Muscle of leg (tissue), 16 donors: ENCODE measurements at places on chromosomes 2 and 18. TPM values are rescaled to one million over a fixed set of nuclear protein-coding genes. Genes with fewer than 3 reads are reported as not detected.
A peak's percentile ranks its signal among the peaks of the same experiment; 100 is the strongest.

DNA sequence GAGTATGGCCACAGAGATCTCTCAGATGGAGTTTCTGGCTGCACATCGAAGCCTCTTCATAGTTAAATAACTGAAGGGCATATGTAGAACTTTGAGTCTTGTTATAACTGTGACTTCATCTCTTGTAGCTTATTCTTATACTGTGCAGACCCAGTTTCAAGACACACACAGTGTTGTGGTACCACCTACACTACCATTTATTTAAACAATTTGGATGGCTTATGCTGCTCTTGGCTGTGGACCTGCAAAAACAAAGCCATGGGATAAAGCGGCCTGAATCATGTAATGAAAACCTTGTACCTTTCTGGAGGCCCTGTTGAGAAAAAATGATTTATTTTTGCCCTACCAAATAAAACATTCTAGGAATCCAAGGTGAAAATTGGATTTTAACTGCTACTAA is 262.8 kb upstream of the RASGRP3 start:
- no peak overlapping the region for H3K4me3 ChIP-seq
- no peak overlapping the region for H3K27ac ChIP-seq
- no peaks in the 10 kb centered on the region for H3K27me3 ChIP-seq

GRCh38 chr2:60867848-60868247 is 13.5 kb upstream of the REL start:
- H3K4me1 ChIP-seq = no peaks in the 10 kb centered on the region
- H3K4me3 ChIP-seq = no peak overlapping the region

DNA sequence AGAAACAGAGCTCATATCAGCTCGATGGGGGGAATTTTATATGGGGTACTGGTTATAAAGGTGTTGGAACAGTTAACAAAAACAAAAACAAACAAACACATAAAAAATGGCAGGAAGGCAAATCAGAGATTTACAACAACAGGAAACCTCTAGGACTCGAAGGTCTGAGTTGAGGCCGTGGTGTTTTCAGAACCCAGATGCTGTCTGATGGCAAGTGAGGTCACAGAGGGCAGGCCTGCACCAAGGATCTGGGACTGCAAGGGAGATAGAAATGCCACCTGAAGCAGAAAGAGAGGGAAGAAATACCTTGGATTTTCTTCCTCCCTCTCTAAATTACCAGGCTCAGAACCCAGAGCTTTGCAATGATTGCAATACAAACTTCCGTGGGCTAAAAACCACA is 429.5 kb downstream of the ZNF521 start:
- no peaks in the 10 kb centered on the region for H3K27me3 ChIP-seq
- H3K4me3 ChIP-seq = no peak overlapping the region
- H3K27ac ChIP-seq = no peak overlapping the region
- H3K4me1 ChIP-seq = peaks cover under 1% of the 10 kb centered on the region
- no peak for DNase-seq

GRCh38 chr2:232698556-232699091 is 1.5 kb downstream of the GIGYF2 start:
- no peaks in the 10 kb centered on the region for H3K27me3 ChIP-seq
- DNase-seq = no peak
- no peak overlapping the region for H3K27ac ChIP-seq
- H3K36me3 ChIP-seq = peaks cover 4% of the 10 kb centered on the region

DNA sequence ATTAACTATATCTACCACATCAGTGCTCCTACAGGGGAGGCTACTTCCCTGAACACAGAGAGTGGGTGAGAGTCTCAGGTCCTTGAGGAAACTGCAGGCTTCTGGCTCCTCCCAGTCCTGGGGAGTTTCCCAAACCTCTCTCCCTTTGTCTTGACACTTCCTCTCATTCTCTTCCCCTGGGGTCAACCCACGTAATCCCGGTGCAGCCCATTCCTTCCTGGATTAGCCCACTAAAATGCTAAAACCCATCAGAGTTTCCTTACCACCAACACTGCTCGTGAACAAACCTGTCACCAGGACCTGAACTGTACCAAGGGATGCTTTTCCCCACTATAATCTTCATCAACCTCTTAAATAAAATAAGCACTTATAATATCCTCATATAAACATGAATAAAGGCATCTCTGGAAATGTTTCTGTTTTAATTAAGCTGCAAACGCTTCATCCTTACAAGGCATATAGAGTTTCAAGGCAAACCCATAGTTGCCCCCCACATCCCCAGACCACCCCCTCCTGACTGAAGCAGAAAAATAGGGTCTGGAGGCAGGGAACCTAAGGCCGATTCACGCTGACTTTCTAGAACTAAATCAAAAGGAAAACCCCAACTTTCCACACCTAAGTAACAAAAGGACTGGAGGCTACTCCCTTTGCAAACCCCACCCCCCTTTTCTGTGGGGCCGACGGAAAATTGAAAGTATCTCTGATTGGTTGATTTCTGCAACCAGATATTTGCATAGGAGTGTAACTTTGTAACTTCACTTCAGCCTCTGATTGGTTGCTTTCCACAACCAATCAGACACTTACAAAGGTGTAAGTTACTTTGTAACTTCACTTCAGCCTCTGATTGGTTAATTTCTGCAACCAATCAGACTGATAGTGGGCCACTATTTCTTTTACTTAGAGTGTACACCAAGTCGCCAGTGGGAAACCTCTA is 19.0 kb downstream of the TMSB10 start:
- peaks cover 5% of the 10 kb centered on the region for H3K27me3 ChIP-seq
- peaks cover 20% of the 10 kb centered on the region for H3K4me1 ChIP-seq
- no peaks in the 10 kb centered on the region for H3K36me3 ChIP-seq
- peak; percentile 61 for DNase-seq
- H3K27ac ChIP-seq = peak overlapping the region; percentile 81

DNA sequence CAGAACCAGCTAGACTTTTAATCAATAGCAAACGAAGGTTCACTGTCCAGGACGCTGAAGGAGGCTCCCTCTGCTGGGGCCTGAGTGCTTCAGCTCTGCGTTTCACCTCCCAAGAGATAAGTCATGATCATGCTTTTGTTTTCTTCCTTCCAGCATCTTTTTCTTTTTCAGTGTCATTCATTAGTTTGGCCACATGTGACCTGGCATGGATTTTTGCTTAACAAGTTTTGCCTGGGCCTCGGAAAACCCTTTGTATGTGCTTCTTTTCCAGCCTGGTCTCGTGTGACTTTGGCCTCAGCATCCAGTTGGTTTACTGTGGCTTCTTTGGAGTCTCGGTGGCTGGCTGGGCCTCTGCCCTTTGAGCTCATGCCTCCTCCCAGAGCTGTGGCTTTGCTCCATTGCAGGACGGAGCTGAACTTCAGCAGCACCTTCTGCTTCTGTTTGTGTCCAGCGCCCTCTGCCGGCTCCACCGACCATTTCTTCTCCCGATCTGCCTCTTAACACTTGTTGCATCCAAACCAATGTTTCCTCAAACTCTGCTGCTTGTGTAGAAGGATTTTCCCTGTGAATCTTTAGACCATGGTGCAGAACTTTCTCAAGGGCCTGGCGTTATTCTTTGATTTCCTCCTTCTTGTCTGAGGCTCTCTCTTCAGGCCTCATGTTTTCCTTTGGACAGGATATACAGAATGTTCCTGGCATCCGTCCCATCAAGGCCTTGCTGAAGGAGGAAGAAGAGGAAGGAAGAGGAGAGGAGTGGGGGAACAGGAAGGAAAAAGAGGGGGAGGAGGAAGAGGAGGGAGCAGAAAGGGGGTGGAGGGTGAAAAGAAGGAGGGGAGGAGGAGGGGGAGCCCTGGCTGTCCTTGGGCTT is 23.6 kb upstream of the HES6 start:
- H3K27ac ChIP-seq = peak overlapping the region; percentile 29
- H3K4me1 ChIP-seq = peaks cover 29% of the 10 kb centered on the region
- no peaks in the 10 kb centered on the region for H3K27me3 ChIP-seq
- no peak overlapping the region for H3K4me3 ChIP-seq

GRCh38 chr2:48265169-48266030 is 264.6 kb upstream of the STON1 start:
- no peak for DNase-seq
- H3K27ac ChIP-seq = no peak overlapping the region
- no peaks in the 10 kb centered on the region for H3K36me3 ChIP-seq
- H3K27me3 ChIP-seq = no peaks in the 10 kb centered on the region
- no peaks in the 10 kb centered on the region for H3K4me1 ChIP-seq

GRCh38 chr2:200810252-200810997 is 1.3 kb upstream of the BZW1 start:
- H3K36me3 ChIP-seq = peaks cover 9% of the 10 kb centered on the region
- H3K27ac ChIP-seq = peak overlapping the region; percentile 86
- peak overlapping the region; percentile 46 for H3K4me3 ChIP-seq
- peaks cover 5% of the 10 kb centered on the region for H3K4me1 ChIP-seq

GRCh38 chr2:128440666-128441340 is 122.1 kb upstream of the HS6ST1 start:
- H3K36me3 ChIP-seq = no peaks in the 10 kb centered on the region
- no peaks in the 10 kb centered on the region for H3K27me3 ChIP-seq
- H3K27ac ChIP-seq = no peak overlapping the region
- H3K4me1 ChIP-seq = peaks cover 48% of the 10 kb centered on the region
- peak; percentile 36 for DNase-seq

DNA sequence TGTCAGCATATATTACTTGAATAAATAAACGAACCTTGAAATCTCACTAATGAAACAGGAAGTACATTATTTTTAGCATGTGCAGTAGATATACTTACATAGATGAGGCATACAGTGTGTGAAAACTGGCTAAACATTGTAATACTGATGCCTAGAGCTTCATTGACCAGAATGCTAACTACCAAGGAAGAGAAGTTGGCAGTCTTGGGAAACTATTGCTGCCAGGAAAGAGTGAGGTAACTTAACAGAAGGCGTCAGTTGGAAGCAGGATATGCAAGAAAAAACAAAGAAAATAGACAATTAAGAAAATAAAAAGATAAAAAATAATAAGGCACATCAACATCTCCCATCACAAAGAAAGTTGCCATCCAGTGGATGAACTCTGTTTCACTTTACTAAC is 963.0 kb downstream of the TDRD15 start:
- H3K4me3 ChIP-seq = no peak overlapping the region
- H3K27ac ChIP-seq = no peak overlapping the region
- no peaks in the 10 kb centered on the region for H3K27me3 ChIP-seq
- H3K36me3 ChIP-seq = no peaks in the 10 kb centered on the region
- H3K4me1 ChIP-seq = no peaks in the 10 kb centered on the region

DNA sequence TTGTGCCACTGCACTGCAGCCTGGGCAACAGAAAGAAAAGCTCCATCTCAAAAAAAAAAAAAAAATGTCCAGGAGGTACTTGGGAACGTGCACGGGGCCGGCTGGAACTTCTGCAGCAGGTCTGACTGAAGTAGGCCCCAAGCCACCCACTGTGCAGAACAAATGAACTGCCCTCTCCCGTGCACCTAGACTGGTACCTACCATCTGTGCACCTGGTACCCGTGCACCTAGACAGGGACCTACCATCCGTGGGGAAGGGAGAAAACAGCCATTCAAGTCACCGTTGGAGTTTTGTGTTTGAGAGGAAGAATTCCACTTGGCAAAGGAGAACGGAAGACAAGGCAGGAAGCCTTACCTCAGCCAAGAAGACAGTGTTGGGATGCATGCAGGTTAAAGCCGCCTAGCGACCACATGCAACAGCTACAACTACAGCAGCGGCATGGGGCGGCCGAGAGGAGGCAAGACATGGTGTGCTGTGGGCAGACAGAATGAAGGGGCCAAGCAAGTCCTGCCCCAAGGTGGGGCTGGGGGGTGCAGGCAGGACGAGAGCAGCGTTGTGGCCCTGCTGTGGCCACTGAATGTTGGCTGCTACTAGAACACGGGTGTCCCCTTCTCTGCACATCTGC is 16.1 kb downstream of the ST3GAL5 start:
- no peak overlapping the region for H3K4me3 ChIP-seq
- no peaks in the 10 kb centered on the region for H3K27me3 ChIP-seq
- H3K36me3 ChIP-seq = no peaks in the 10 kb centered on the region
- no peak for DNase-seq
- H3K27ac ChIP-seq = no peak overlapping the region

- H3K4me3 ChIP-seq = no peak overlapping the region
- no peak overlapping the region for H3K27ac ChIP-seq
- no peak for DNase-seq
- H3K36me3 ChIP-seq = no peaks in the 10 kb centered on the region
Measured at GRCh38 chr2:161090411-161090810, 69.8 kb upstream of the TANK start.

- DNase-seq = no peak
- H3K27ac ChIP-seq = no peak overlapping the region
- H3K27me3 ChIP-seq = no peaks in the 10 kb centered on the region
- H3K4me1 ChIP-seq = no peaks in the 10 kb centered on the region
- no peak overlapping the region for H3K4me3 ChIP-seq
Measured at GRCh38 chr18:7830468-7830867, 263.4 kb downstream of the PTPRM start.

DNA sequence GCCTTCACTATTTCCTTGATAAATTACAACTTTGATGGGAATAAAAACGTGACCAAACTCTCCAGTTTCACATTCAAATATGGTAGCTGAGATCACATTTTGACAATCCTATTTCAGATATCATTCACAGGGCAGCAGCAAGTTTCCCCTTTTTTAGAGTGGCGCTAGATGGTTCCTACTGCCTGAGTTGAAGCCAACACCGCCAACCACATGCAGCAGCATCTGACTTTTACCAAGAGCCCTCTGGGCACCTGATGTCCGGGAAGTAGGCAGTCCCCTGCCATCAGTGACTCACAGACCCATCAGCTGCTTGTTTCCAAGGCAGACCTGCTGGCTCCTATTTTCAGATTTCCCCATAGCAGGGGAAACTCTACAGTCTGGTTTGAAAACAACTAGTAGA is 4.0 kb upstream of the MREG start:
- H3K36me3 ChIP-seq = no peaks in the 10 kb centered on the region
- no peak overlapping the region for H3K27ac ChIP-seq
- H3K4me1 ChIP-seq = peaks cover 12% of the 10 kb centered on the region
- H3K27me3 ChIP-seq = peaks cover 3% of the 10 kb centered on the region
- DNase-seq = no peak

- H3K4me3 ChIP-seq = no peak overlapping the region
- no peaks in the 10 kb centered on the region for H3K36me3 ChIP-seq
- H3K27ac ChIP-seq = no peak overlapping the region
- no peaks in the 10 kb centered on the region for H3K27me3 ChIP-seq
Measured at GRCh38 chr2:180205621-180206235, 198.6 kb upstream of the CWC22 start.

- DNase-seq = no peak
- H3K27me3 ChIP-seq = no peaks in the 10 kb centered on the region
- no peak overlapping the region for H3K27ac ChIP-seq
- H3K36me3 ChIP-seq = no peaks in the 10 kb centered on the region
- H3K4me3 ChIP-seq = no peak overlapping the region
- H3K4me1 ChIP-seq = peaks cover 7% of the 10 kb centered on the region
Measured at GRCh38 chr2:37379881-37380296, 35.5 kb downstream of the QPCT start.

RPRM gene
- total RNA-seq = 6.4 TPM

GREB1 gene
- total RNA-seq = 7.2 TPM

DQX1 gene
- total RNA-seq = 0.04 TPM

CNDP1 gene
- total RNA-seq = 0.13 TPM

CFAP210 gene
- not detected for total RNA-seq

CD28 gene
- total RNA-seq = 3.9 TPM

MAP4K3 gene
- total RNA-seq = 43.2 TPM

SCTR gene
- total RNA-seq = not detected

ME2 gene
- 24.2 TPM for total RNA-seq

SKOR2 gene
- not detected for total RNA-seq
